Stimulated activated CD4-positive, alpha-beta T cell treated with anti-CD3 and anti-CD28 coated beads, Interleukin-1b, Interleukin-23, amount 100 ng/mL, for 4 hours (primary cell): ENCODE measurements at places on chromosomes 2 and 18.

DNA sequence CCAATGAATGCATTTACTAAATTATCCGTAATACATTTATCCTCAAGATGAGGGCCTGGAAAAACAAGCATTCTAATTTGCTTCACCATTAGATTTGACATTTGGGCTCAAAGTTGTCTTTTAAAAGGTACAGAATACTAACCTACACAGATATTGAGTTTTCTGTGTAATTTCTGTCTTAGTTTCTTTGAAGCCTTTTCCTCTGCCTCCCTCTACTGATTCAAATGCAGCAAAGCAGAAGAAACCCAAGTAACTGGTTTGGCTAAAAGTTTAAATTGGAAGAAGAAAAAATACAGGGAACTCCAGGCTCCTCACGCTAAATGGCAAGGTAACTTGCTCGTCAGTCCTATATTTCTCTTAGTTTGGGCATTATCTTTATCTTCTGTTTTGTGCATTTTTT is 53.3 kb upstream of the SLC5A7 start:
- DNase-seq = no peak

DNA sequence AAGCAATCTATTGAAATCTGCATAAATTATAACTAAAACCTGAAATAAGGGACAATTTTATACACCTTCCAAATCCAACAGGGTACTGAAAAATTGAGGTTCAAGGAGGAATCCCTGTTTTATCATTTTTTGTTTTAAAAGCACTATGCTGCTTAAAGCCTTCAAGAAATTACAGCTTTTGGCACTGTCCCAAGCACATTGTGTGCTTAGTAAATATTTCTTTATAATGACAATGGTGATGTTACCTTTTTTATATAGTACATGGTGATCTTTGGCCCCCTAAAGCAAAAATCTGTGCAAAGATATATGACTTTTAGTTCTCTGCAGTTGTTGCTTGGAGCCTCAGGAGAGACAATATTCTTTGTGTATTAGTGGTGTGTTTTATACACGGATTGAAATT is 71.6 kb upstream of the EFEMP1 start:
- DNase-seq = no peak

GRCh38 chr2:99735753-99736152 is 245.9 kb upstream of the REV1 start:
- no peak for DNase-seq

DNA sequence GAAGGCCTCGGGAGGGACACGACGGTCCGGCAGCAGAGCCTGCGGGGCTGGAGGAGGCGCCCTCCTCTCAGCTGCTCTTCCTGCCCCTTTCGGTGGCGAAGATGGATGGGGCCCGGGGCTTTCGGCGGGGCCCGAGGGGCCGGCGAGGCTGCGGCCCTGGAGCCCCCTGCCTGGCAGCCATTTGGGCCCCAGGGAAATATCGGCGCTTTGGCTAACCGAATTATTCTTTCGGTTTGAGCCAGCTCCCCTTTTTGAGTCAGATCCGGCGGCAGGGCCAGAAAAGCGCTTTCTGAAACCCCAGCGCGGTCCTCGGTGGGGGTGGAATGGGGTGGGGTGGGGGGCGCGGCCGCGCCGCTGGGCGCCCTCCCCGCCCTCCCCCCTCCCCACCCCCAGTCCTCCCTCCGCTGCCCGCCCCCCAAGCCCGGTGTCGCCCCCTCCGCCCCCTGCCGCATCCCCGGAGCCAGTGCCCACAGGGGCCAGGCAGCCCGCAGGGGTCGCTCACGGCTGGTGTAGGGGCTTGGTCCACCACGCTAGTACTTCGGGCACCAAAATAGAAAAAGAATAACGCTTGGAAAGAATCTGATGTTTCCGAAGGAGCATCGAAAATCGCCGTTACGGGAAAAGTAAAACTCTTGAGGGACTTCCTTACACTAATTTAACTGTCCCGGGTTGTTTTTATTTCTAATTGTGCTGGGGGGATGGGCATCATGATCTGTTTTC is 9.1 kb upstream of the ARID5A start:
- peak; percentile 46 for DNase-seq

- DNase-seq = no peak
Measured at GRCh38 chr2:20126469-20126868, 75.0 kb upstream of the LAPTM4A start.

GRCh38 chr2:230106771-230107170 is 38.0 kb upstream of the SLC16A14 start:
- DNase-seq = no peak

- no peak for DNase-seq
Measured at GRCh38 chr2:112251271-112251670, 3.6 kb downstream of the ZC3H8 start.

- no peak for DNase-seq
Measured at GRCh38 chr2:126913329-126913728, 14.6 kb downstream of the TEX51 start.

DNA sequence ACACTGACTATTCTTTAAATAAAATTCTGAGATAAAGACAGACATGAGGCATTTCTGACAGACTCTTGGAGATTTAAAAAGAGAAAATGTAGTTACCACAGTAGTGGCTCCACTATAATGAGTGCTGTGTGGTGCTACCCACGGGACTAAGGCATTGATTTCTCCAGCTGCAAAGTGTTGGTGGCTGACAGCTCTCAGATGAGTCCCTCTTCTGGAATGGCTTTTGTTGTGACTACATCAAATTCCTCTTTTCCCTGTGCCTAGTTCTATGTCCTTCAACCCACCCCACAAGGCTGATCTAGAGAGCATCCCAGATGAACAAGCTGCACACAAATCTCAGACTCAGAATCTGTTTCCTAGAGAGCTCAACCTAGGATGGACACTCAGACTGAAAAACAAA is 884.8 kb upstream of the ZEB2 start:
- DNase-seq = no peak

DNA sequence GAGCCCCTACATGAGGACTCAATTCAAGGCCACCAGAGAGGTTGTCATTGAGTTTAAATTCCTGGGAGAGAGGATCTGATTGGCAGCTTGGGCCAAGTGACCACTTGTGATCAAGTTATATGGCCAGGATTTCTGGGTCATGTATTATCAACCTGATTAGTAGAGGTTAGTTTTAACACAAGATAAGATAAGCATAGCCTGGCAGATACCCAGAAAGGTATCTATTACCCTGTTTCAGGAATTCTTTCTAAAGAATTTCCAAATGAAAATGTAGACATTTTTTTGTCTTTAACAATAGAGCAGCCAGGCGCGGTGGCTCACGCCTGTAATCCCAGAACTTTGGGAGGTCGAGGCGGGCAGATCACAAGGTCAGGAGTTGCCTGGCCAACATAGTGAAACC is 50.5 kb downstream of the BABAM2 start:
- DNase-seq = no peak

- no peak for DNase-seq
Measured at GRCh38 chr2:180203972-180204371, 196.9 kb upstream of the CWC22 start.

DNA sequence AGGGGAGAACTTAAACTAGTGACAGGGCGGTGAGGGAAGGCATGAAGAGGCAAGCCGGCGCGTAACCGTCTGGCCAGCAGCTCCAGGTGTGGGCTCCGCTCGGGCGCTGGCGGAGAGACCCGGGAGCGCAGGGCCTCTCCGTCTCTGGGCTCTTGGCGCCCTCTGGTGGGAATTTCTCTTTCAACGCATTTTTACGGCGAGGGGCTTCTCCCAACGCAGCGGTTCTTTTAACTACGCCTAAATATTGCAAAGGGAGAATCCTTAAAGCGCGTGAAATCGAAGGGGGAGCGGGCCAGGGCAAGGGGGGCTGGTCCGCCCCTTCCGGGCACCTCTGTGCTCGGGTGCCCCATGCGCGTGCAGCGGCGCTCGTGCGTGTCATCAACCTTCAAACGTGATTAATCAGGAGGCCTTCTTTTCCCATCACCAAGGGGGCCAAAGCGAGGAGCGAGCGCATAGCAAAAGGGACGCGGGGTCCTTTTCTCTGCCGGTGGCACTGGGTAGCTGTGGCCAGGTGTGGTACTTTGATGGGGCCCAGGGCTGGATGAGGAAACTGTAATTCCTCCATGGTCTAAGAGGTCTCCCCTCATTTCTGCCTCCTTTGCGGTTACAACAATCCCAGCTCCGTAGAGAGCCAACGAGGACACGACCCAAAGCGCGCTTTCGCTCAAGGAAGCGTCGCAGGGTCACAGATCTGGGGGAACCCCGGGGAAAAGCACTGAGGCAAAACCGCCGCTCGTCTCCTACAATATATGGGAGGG is 762 bp upstream of the GAD1 start:
- peak; percentile 64 for DNase-seq

GRCh38 chr2:178542161-178542560 is 61.9 kb downstream of the PLEKHA3 start:
- no peak for DNase-seq

- DNase-seq = no peak
Measured at GRCh38 chr18:50969448-50969847, 1.6 kb downstream of the ELAC1 start.

DNA sequence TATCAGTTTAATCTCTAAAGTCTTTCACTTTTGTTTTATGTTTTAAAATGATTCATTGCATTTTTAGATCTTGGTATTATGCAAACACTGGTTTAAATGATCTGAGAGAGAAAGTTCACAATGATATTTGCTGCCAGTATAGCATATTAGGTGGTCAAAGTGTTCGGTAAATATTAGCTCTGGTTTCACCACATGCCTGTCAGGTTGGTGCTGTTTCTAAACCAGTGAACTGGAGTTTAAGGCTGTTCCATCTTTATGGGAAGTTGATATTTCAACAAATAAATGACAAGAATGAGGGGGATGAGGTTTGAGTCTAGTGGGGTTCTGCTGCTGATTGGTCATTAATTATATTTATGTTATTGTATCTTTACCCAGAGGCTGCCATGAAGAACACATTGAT is 436.4 kb downstream of the DCDC2C start:
- DNase-seq = no peak

GRCh38 chr18:77397617-77398016 is 148.0 kb downstream of the GALR1 start:
- DNase-seq = no peak

DNA sequence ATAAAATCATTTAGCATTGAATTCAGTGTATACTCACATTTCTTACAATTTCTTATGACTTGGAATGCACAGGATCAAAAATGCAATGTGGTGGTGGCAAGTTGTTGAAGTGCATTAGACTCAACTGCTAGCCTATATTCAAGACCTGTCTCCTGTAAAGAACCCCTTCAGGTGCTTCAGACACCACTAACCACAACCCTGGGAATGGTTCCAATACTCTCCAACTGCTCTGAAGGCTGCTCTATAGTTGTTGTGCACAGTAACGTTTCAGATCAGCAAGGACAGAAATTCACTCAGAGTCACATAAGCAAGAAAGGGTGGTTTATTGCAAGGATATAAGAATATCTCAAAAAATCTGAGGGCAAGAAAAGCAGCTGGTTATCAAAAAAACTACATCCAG is 6.5 kb downstream of the GKN1 start:
- DNase-seq = no peak

GRCh38 chr2:101277111-101277510 is 24.4 kb downstream of the CNOT11 start:
- DNase-seq = no peak

GRCh38 chr2:169891593-169892298 is 64.5 kb downstream of the UBR3 start:
- no peak for DNase-seq

DNA sequence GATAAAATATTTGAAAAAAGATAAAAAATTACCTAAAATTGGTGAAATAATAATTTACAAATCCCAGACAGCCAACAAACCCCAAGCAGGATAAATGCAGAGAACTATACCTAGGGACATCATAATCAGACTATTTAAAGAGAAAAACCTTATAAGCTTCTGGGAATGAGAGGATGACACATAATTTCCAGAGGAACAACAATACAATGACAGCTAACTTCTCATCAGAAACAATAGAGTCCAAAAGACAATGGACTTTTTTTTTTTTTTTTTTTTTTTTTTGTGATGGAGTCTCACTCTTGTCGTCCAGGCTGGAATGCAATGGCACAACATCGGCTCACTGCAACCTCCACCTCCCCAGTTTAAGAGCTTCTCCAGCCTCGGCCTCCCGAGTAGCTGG is 65.2 kb downstream of the SOCS6 start:
- DNase-seq = no peak

- DNase-seq = no peak
Measured at GRCh38 chr18:49548229-49548636, 13.6 kb upstream of the LIPG start.

DNA sequence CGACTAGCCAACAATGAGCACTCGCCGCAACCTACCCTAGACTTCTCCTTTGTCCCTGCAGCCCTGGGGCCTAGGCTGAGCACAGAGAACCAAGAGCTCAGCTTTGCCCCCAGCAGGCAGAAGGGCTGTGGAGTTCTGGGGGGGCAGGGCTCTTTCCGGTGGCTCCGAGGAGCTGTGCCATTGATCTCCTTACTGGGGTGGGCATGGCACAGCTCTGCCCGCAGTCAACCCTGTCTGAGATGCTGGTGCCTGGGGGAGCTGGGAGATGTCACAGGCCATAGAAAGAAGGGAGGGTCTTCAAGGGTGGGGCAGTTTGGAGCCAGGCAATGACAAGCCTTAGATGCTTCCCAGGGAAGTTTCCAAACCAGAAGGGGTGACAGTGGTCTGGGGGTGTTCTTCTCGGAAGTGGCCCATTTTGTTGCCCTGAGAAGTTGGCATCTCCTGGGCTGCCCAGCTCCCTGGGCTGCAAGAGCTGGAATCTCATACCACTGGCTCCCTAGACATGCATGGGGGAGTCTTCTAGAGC is 14.1 kb upstream of the GPR55 start:
- no peak for DNase-seq

- no peak for DNase-seq
Measured at GRCh38 chr2:43894743-43895142, 56.0 kb downstream of the ABCG8 start.

DNA sequence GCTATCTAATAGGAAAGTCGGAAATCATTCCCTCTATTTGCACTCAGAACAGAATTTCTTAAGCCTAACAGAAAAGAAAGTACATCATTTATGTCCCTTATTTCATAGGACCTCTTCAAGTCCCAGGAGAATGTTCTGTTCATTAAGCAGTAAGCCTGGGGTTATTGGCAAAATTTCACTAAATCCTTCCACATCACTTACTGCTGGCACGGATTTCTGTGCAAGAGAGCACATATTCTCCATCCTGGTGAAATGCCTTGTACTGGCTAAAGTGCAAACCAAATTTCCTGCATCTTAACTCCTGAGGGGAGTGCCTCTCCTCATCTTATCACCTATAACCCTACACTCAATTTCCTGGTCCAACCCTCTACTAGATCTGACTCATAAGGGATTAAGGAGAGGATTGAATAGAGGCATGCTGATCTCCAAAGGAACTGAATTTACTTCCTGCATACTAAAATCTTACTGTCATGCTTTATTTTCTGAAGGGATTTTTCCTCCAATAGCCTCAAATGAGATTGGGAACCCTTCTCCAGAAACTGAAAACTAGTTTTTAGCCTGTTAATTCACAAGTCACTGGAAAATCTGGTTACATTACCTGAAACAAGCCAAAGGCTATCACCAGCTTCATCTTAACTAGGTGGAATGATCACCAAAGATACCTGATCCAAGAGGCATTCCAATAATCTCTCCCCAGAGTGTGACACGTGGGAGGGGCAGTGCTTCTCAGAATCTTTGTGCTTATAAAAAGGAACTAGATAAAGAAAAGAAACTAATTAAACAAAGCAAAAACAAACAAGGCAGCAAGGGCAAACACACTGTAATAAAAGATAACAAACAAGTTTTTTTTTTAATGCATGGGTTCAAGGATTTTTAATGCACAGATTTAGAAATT is 311.1 kb downstream of the NR4A2 start:
- no peak for DNase-seq

- no peak for DNase-seq
Measured at GRCh38 chr2:69804416-69804815, 25.0 kb upstream of the GMCL1 start.
